SJCRH30 (cell line): ENCODE measurements at places on chromosomes 16 and 17. TPM values are rescaled to one million over a fixed set of nuclear protein-coding genes. Genes with fewer than 3 reads are reported as not detected.

- no peaks in the 10 kb centered on the region for H3K27me3 ChIP-seq
- H3K4me1 ChIP-seq: peaks cover 20% of the 10 kb centered on the region
- H3K36me3 ChIP-seq: no peaks in the 10 kb centered on the region
- H3K4me3 ChIP-seq: no peak overlapping the region
- H3K27ac ChIP-seq: peak overlapping the region; percentile 42
These were observed 224.3 kb downstream of the MSI2 start for GRCh38 chr17:57480438-57481196.

GRCh38 chr17:42312285-42313130 lies 24.2 kb downstream of the STAT5A start:
- peaks cover 16% of the 10 kb centered on the region; the same call in 1 of the 2 replicates for H3K36me3 ChIP-seq
- peaks cover 12% of the 10 kb centered on the region for H3K4me1 ChIP-seq
- H3K4me3 ChIP-seq: peak overlapping the region; percentile 15; the same call in 1 of the 2 replicates
- DNase-seq: peak; percentile 96

DNA sequence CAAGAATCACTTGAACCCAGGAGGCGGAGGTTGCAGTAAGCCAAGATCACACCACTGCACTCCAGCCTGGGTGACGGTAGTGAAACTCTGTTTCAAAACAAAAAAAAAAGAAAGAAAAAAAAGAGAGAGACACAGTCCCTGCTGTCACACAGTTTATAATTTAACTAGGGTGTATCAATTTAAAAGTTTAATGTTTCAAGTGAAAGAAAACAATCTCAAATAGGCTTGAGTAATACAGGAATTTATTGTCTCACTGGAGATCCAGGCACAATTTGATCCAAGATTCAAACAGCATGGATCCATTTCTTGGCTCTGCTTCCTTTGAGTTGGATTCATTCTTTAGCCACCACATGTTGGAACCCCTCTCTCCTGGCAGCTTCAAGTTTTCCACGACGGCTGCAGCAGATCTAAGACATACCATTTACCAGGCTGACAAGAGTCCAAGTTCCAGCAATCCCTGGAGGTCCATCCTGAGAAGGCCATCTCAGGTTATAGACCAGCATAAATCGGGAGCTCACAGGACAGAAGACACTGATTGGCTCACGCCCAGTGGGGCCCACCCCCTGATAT lies 97.5 kb downstream of the YPEL2 start:
- no peaks in the 10 kb centered on the region for H3K4me1 ChIP-seq
- no peak for DNase-seq
- H3K36me3 ChIP-seq: no peaks in the 10 kb centered on the region
- H3K27ac ChIP-seq: no peak overlapping the region
- no peak overlapping the region for H3K4me3 ChIP-seq
- H3K27me3 ChIP-seq: no peaks in the 10 kb centered on the region

DNA sequence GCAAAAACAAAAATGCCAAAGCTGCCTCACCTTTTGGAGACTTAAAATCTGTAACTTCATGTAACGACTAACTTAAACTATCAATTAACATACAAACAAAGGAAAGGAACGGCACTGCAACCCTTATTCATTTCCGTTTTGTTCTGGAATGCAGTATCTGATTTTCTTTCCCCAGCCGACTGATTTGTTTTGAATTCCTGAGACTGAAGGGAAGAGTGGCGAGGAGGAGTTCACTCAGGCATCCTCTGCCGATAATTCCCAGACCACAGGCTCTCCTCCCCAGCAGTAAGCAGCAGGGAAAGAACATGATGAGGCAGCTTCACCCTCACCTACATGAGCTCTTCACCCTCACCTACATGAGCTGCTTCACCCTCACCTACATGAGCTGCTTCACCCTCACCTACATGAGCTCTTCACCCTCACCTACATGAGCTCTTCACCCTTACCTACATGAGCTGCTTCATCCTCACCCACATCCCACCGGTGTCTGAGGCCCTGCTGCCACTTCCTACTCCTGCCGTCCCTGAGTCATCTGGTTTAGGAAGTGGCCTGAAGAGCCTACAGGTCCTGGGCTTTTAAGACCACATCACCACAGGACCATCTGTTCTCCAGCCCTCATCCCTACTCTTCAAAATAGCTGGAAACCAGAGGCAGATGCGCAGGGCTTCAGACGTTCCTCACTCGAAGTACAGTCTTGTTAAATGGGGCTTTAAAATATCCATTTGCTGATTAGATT lies 168.0 kb upstream of the RPH3AL start:
- no peak for DNase-seq
- H3K27me3 ChIP-seq: no peaks in the 10 kb centered on the region
- no peak overlapping the region for H3K27ac ChIP-seq
- no peak overlapping the region for H3K4me3 ChIP-seq
- no peaks in the 10 kb centered on the region for H3K4me1 ChIP-seq
- no peaks in the 10 kb centered on the region for H3K36me3 ChIP-seq

The KRT12 gene
- total RNA-seq: not detected in 2 replicates

GRCh38 chr17:41538565-41538991 lies 10.5 kb upstream of the KRT19 start:
- no peak for DNase-seq
- H3K27me3 ChIP-seq: no peaks in the 10 kb centered on the region
- H3K27ac ChIP-seq: no peak overlapping the region
- H3K4me3 ChIP-seq: no peak overlapping the region

GRCh38 chr17:20174588-20175265 lies 165.6 kb downstream of the SPECC1 start:
- H3K27ac ChIP-seq: no peak overlapping the region
- H3K4me1 ChIP-seq: no peaks in the 10 kb centered on the region
- no peaks in the 10 kb centered on the region for H3K36me3 ChIP-seq

The CCDC78 gene
- total RNA-seq: 4.5 and 5.0 TPM in 2 replicates

GRCh38 chr17:68697850-68698361 lies 96.7 kb upstream of the FAM20A start:
- peaks cover 84% of the 10 kb centered on the region for H3K4me1 ChIP-seq
- peak overlapping the region; percentile 79 for H3K27ac ChIP-seq
- no peak overlapping the region for H3K4me3 ChIP-seq
- DNase-seq: peak; percentile 41
- H3K27me3 ChIP-seq: no peaks in the 10 kb centered on the region

DNA sequence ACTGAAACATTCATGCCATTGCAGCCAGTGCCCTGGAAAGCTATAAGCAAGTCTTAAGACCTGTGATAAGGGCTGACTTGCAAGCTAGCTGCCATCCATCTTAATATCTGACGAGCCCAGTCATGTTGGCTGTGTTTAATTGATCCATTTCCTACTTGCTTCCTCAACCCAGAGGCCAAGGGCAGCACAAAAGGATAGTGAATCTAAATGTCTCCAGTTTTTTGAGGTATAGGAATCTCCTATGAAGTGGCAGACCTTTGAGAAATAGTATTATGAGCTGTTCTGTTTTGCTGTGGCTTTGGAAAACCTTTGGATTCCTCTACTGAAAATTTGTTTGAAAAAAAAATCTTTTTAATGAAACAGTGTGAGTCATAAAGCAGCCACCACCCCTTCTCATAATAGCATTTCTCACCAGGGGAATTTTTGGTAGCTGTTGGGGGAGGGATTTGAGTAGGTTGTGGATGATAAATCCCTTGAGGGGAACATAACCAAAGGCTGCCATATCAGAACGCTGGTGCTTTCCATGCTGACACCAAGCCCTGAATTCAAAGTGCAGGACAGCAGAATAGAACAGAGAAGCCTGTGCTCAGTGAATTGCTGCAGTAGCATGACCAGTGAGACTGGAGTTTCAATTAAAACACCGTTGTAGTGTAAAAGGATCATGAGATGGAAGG lies 12.9 kb downstream of the ZNRF1 start:
- no peak overlapping the region for H3K4me3 ChIP-seq
- peaks cover 3% of the 10 kb centered on the region; the same call in 1 of the 2 replicates for H3K4me1 ChIP-seq
- DNase-seq: no peak
- H3K36me3 ChIP-seq: no peaks in the 10 kb centered on the region

GRCh38 chr17:67491009-67491680 lies 114.1 kb downstream of the PITPNC1 start:
- peaks cover 5% of the 10 kb centered on the region; the same call in 1 of the 2 replicates for H3K4me1 ChIP-seq
- H3K36me3 ChIP-seq: no peaks in the 10 kb centered on the region
- H3K27ac ChIP-seq: no peak overlapping the region
- H3K4me3 ChIP-seq: no peak overlapping the region

- H3K4me1 ChIP-seq: no peaks in the 10 kb centered on the region
- no peak overlapping the region for H3K4me3 ChIP-seq
- H3K27ac ChIP-seq: no peak overlapping the region
These were observed 20.3 kb upstream of the CALB2 start for GRCh38 chr16:71338193-71338592.

The TBC1D16 gene
- 60.6 and 61.6 TPM in 2 replicates for total RNA-seq

- no peak overlapping the region for H3K4me3 ChIP-seq
- no peak overlapping the region for H3K27ac ChIP-seq
- H3K27me3 ChIP-seq: no peaks in the 10 kb centered on the region
- no peak for DNase-seq
These were observed 134.7 kb downstream of the PMP22 start for GRCh38 chr17:15130426-15130825.

The SLC16A11 gene
- not detected in 2 replicates for total RNA-seq

DNA sequence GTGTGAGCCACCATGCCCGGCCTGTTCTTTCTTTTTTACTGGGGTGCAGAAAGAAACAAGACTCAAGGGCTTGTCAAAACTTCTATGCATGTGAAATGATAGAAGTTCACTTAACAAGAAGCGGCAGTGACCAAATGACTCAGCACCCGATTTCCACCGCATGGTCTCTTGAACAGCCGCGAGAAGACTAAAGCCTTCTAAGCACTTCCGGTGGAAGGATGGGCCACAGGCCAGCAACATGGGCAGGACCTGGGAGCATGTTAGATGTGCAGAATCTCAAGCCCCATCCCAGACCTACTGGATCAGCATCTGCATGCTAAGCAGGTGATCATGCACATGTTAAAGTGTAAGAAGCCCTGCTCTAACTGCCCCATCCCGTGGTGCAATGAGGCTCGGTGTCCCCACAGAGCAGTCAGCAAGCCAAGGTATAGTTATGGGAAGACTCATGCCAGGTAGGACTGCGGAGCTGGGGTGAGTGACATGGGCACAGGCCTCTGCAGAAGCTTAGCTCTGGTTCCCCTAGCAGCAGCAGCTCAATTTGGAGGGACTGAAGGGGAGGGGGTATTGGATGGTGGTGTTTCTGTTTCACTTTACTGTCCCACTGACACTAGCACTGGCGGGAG lies 88.5 kb upstream of the HNF1B start:
- DNase-seq: no peak
- H3K27ac ChIP-seq: no peak overlapping the region
- H3K4me3 ChIP-seq: no peak overlapping the region
- H3K4me1 ChIP-seq: no peaks in the 10 kb centered on the region

- peaks cover 42% of the 10 kb centered on the region for H3K4me1 ChIP-seq
- H3K27ac ChIP-seq: no peak overlapping the region
- H3K4me3 ChIP-seq: no peak overlapping the region
- 0 out of 2 replicates have a peak, but pooled peaks cover 4% of the 10 kb centered on the region for H3K36me3 ChIP-seq
These were observed 55.4 kb downstream of the VAC14 start for GRCh38 chr16:70745536-70746025.
